ENCODE measurements at places on chromosomes 7 and 10.

DNA sequence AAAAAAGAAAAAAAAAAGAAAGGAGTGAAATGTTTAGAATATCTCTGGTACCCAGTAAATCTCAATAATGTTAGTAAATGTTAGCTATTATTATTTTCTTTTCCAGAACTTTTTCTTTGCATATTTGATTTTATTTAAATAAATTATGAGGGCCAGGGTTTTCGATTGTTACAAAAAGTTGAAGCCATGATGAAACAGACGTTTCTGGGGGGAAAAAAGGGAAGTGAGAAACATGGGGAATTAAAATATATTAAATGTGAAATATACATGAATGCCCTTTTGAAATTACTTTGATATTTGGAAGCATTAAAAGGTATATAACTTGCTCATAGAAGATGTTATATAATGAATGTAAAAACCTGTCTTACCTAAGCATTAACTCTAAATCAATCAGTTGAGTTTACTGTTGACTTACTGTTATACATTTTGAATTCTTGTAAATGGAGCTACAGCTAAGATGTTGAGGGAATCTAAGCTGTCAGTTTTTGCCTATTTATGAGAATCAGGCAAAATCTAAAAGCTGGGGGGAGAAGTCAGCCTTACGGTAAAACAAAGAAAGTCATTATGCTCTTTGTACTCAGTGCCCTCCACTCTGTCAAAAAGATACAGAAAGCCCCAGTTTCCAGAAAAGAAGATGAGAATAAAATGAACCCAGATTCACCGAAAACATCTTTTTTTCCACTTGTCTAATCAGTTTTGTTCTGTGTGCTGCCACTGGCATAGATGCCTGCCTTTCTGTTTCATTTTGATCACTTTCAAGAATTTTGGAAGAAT lies 30.0 kb upstream of the KDM7A start:
- no peak for DNase-seq

GRCh38 chr10:63744060-63744941 lies 223.1 kb downstream of the REEP3 start:
- DNase-seq: no peak

- no peak for DNase-seq
Measured at GRCh38 chr10:66723608-66724400, 202.0 kb upstream of the LRRTM3 start.

- no peak for DNase-seq
Measured at GRCh38 chr7:143519411-143520131, 41.9 kb downstream of the TAS2R41 start.

DNA sequence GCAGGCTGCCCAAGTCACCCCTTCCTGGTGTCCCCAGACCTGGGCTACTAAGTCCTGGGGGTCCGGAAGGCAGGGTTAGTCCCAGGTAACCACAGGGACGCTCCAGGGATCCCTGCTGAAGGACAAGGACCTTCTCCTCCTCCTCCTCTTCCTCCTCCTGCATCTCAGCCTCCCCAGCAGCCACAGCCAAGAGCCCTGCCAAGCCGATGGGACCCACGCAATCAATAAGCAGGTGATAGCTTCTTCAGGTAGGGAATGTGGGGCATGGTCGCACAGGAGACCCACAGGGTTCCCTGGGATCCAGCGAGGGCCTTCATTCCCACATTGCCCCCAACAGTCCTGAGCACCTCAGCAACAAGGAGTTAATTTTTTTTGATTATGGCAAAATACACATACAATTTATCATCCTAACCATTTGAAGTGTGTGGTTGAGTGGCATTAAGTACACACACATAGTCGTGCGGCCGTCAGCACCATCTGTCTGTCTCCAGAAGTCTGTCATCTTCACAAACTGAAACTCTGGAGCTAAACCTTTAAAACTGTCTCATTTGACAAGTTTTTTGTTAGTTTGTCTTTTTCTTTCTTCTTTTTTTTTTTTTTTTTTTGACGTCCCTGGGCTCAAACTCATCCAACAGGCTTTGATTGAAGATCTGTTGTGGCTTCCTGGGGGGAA lies 12.1 kb downstream of the CRYGN start:
- DNase-seq: no peak

GRCh38 chr10:122089311-122090017 lies 100.5 kb downstream of the TACC2 start:
- DNase-seq: no peak

DNA sequence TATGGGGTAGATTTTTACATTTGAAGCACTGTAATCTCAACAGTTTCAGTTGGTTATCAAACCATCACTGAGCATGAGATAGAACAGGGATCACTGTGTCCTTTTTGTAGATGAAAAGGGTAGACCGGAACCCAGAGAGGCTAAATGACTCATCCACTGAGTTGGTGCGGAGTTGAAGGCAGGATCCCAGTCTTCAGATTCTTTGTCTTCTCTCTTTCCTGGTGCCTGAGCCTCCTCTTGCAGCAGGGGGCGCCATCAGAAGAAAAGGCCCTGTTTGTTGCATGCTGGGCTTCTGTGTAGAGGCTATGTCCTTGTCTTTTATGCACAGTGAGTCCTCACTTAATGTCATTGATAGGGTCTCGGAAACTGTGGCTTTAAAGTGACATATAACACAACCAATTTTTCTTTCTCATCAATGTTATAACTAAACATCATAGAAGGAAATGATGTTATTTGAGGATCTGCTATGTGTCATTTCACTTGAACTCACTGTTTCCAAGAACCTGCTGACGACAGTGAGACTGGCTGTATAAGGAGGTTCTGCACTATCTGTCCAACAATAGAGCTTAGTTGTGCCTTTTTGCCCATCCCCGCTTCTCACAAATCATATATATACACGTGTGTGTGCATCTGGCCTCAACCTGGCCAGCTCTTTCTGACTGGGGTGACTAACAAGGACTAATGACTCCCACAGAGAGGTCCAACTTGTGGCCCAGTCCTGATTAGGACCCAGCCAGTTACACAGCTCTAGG lies 14.3 kb downstream of the ZNF282 start:
- DNase-seq: peak; percentile 57

DNA sequence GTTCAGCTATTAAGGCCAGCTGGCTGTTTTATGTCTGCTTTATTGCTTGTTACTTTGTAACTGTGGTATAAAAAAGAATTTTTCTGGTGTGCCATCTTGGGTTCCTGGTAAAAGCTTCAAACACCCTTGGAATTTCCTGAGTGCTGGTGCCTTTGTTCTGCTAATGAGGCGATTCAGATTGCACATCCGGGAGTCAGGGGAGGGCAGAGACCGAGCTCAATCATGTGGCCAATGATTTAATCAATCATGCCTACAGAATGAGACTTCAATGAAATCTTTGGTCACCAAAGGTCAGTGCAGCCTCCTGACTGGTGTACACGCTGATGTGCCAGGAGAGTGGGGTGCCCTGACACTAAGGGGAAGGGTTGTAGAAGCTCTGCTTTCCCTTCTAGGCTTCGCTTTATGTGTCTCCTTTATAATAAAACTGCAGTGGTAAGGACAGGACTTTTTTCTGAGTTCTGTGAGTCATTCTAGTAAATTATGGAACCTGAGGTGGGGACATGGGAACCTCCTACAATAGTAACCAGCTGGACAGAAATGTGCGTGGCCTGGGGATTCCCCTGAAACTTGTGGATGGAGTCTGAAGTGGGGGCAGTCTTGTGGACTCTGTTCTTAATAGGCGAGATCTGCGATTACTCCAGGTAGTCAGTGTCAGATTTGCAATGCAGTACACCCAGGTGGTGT lies 69.4 kb upstream of the OGDHL start:
- DNase-seq: no peak
